Esophagus squamous epithelium (tissue), 5 donors: ENCODE measurements at places on chromosomes 2 and 18. TPM values are rescaled to one million over a fixed set of nuclear protein-coding genes. Genes with fewer than 3 reads are reported as not detected.

Gene BCL2
- 4.8 TPM for total RNA-seq

- DNase-seq = no peak
Measured at GRCh38 chr2:119293900-119294299, 70.3 kb downstream of the STEAP3 start.

- no peak for DNase-seq
Measured at GRCh38 chr2:216757532-216757931, 62.2 kb upstream of the IGFBP5 start.

Gene ALK
- not detected for total RNA-seq

GRCh38 chr2:55026202-55026601, 24.0 kb downstream of the RTN4 start:
- DNase-seq = no peak

DNA sequence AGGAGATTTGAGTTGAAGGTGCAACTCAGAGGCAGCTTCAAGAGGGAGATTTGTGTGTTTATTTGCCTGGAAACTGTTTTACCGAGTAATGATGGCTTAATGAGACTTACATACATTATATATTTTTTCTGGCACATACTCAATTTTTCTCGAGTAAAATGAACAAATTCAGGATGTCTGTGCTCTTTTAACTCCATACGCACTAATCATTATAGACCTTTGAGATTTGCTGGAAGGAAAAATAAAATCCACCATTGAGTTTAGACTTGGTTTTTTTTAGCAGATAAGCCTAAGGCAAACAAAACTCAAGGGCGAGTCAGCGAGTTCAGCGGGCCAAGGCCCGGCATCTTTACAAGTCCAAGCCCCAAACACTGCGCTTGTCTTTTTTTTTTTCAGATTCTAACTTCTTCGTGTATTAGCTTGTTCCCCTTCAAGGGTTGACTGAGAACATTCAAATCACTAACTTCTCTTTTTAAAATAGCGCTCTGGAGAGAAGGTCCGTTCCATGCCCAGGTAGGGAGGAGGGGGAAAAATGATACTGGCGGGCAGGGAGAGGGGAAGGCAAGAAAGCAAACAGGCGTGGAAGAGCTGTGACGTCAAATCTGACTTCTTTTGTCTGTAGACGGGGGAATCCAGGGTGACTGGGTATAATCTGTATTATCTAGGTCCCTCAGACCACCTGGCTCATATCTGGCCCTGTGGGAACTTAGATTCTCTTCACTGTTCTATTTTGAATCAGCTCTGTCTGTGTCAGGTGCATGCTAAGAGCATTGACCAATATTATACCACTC, 72.7 kb upstream of the MAP3K20 start:
- DNase-seq = no peak
